ENCODE measurements at places on chromosomes 6 and 20.

GRCh38 chr6:44142835-44143234 lies 15.5 kb downstream of the TMEM63B start:
- DNase-seq, result no peak

DNA sequence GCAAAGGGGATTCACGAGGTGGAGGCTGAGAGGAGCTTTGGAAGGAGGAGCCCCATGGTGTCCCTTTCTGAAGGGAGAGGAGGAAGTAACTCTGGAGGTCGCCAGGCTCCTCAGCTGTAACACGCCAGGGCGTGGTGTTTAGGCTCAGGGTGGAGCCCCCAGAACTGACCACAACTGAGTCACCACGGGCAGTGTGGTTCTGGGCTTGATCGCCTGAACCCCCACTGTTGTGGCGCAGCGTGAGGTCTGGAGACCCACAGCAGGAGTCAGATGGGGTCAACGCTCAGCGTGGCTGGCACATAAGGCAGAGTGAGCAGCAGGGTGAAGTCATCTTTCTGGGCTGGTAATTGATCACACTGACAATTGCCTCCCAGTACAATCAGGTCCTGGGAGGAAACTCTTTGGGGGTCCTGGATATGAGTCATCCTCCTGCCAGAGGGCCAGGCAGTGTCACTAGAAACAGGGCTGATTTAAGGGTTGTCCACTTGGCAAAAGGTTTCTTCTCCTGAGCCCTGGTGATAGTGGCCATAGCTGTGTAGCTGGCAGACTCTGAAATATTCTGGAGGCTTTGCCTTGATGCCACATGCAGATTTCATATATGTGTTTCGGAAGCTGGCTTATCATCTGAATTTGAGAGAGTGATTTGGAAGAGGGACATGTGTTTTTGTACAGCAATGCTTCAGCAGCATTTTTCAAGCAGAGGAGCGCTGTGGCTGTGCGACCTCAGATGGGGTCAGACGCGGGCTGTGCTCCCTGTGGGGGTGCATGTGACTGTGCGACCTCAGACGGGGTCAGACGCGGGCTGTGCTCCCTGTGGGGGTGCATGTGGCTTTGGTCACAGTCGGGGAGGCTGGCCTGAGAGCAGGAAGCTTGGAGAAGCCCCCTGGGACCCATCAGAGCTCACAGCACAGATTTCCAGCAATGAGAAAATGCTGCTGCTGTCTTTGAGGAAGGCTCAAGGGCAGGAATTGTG lies 50.0 kb downstream of the SYNJ2 start:
- DNase-seq, result no peak

- DNase-seq, result peak; percentile 7
Observed at GRCh38 chr6:46491628-46492547, 639 bp upstream of the RCAN2 start.

DNA sequence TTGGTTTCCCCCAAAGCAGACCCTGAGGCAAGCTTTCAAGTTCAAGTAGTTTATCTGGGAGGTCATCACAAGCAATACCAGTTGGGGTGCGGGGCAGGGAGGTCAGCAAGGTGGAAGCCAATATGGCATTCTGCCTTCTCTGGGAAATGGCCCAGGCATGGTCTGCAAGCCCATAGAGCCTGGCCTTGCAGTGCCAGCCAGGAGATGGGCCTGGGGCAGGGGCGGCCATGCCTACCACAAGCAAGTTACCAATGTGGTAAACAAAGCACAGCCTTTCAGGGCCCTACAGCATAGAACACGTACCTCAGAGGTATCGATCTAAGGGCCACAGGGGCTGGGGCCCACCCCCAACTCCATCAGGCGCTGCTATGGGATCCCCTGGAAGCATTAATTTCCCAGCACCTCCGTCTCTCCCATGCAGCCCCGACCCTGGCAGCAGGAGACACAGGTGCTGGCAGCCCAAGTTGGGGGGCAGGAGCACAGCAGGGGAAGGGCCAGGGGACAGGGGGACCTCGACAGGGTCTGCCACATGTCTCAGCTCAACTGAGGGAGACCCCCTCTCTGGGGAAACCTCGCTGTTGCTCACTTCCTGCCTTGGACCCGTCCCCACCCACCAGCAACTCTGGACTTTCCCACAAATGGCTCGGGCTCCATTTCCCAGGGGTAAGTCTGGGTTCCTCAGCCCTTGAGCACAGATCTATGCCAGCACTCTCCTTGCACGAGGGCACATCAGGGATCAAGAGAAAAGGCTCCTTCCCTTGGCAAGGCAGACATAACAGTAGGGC lies 369.0 kb downstream of the PREX1 start:
- DNase-seq, result no peak

DNA sequence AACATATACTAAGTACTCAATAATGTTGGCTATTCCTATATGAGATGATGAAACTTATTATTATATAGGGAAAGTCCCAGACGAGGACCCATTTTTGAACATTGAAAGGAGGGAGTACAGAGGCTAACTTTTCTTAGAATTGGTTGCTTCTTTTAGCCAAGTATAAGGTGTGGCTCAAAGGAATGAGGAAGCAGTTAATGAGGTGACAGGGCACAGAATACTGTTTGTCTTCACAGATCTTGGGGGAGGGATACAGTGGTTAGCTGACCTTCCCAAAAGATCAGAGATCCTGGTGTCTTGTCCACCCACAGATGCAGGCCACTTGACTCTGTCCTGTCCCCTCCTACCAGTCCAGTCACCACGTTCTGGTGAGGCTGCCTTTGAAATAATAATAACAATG lies 67.8 kb upstream of the EPB41L1 start:
- no peak for DNase-seq

DNA sequence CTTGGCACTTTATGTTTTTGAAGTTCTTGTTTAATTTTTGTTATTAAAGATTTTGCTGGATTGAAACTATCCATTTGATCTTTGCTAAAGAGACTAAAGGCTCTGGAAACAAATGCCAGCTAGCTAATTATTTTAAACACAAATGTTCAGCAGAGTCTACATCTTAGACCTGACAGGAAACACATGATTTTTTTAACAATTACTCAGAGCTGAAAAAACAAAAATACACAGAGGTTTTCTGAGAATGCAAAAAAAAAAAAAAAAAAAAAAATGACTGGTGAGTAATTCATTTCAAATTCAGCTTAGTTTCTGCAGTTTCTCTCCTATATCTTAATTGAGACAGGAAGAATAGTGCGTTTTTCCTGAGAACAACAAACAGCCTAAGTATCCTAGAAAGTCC lies 448.0 kb downstream of the TENT5A start:
- DNase-seq, result no peak

DNA sequence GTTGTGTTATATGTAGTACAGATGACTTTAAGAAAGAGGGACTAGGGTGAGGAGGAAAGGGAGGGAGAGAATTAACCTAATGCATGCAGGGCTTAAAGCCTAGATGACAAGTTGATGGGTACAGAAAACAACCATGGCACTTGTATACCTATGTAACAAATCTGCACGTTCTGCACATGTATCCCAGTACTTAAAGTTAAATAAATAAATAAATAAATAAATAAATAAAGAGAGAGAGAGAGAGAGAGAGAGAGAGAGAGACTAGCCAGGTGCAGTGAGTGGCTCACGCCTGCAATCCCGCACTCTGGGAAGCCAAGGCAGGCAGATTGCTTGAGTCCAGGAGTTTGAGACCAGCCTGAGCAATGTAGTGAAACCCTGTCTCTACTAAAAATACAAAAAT lies 11.5 kb upstream of the CARMIL1 start:
- DNase-seq, result no peak

DNA sequence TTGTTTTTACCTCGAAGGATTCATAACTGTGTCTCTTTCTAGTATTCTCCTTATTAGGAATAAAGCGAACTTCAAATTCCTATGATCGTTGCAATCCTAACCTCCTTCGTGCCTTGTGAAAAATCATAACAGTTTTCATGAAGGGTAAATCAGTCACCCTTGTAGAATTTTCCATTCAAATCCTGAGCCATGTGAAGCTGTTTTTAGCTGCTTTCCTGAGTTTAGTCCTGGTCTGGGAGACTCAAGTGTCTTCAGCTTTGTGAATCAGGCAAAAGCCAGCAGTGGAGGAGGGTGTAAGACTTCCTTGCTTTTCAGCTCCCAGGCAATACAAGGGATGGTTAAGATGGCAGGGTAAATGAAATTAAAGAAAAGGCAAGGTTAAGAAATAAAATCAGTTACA lies 24.3 kb downstream of the GCNT2 start:
- no peak for DNase-seq

DNA sequence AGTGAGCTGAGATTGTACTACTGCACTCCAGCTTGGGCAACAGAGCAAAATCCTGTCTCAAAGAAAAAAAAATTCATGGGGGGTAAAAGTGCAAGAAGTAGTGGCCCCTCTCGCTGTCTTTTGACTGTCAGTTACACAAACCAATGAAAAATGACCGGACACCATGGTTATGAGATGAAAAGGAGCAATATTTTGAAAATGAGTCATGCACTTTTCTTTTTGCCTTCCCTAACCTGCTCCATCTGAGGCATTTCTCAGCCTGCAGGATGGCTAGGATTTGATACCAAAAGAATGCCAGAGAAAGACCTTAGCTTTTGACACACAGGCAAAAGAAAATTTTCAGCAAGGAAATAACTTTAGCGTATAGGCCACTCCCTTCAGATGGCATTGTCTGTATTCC lies 181.7 kb upstream of the ARID1B start:
- no peak for DNase-seq

- no peak for DNase-seq
Observed at GRCh38 chr6:111566222-111566734, 39.4 kb downstream of the TRAF3IP2 start.

DNA sequence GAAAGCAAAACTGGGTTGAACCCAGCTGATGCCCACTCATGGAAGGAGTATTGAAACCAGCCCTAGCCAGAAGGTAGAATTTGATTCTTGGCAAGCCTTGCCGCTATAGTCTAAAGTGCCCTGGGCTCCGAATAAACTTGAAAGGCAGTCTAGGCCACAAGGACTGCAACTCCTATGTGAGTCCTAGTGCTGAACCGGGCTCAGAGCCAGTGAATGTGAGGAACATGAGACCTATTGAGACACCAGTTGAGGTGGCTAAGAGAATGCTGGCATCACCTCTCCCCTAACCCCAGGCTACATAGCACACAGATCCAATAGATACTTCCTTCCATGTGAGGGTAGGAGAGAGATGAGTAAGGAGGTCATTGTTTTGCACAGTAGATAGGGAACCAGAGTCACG lies 3.5 kb upstream of the DEFB110 start:
- no peak for DNase-seq

- no peak for DNase-seq
Observed at GRCh38 chr6:143882401-143882930, 18.2 kb downstream of the ZC2HC1B start.

DNA sequence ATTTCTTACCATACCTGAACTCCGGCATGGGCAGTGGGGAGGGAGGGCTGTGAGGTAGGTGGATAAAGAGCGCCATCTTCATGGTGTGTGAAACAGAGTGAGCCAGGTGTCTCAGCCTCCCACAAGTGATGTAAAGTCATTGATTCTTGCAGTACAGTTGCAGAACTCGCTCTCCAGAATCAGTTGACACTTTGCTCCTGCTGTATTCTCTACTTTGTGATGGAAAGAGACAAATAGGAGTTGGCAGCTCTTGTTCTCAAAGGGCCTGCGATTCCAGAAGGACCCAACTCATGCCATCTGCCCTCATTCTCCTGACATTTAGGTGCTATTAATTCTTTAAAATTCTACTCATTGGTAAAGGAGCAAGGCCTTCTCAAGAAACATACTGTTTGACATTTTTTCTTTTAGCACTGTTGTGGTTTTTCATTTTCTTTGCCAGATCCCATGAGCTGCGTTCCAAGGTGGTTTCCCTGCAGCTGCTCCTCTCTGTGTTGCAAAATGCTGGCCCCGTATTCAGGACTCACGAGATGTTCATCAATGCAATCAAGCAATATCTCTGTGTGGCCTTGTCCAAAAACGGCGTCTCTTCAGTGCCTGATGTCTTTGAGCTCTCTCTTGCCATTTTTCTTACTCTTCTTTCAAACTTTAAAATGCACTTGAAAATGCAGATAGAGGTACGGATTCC lies 49.3 kb downstream of the ARFGEF2 start:
- no peak for DNase-seq

- DNase-seq, result peak; percentile 18
Observed at GRCh38 chr20:47256668-47257236, 99.7 kb downstream of the ZMYND8 start.

All from RKO (cell line).